ENCODE measurements at places on chromosomes 2 and 18.

- DNase-seq = no peak
These were observed 78.8 kb downstream of the TET3 start for GRCh38 chr2:74063486-74063885.

GRCh38 chr2:190802129-190802528 lies 78.5 kb upstream of the GLS start:
- DNase-seq = no peak

DNA sequence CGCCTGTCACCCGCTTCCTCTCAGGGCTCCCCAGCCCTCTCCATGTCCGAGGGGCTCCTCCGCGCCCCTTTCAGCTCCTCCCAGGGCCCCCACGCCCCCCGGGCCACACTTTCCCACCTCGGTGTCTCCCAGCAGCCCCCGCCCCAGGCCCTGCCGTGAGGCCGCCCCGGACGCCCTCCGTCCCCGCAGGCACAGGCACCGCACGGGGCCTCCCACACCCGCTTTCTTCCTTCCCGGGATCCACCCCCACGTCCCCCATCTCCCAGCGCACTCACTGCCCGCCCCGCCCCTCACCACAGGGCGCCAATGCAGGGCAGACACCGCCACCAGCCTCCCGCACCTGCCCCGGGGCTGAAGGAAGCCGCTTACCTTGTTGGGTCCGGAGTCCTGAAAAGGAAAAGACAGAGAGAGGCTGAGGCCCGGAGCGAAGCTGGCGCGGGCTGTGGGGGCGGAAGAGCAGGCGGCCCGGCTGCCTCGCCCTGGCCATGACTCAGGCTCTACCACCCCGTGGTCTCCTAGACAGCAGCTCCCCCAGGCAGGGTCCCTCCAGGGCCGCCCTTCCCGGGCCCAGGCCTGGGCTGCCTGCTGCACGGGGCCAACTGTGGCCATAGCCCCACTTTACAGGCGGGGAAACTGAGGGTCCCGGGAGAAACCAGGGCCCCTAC lies 37.7 kb downstream of the KIF1A start:
- no peak for DNase-seq

DNA sequence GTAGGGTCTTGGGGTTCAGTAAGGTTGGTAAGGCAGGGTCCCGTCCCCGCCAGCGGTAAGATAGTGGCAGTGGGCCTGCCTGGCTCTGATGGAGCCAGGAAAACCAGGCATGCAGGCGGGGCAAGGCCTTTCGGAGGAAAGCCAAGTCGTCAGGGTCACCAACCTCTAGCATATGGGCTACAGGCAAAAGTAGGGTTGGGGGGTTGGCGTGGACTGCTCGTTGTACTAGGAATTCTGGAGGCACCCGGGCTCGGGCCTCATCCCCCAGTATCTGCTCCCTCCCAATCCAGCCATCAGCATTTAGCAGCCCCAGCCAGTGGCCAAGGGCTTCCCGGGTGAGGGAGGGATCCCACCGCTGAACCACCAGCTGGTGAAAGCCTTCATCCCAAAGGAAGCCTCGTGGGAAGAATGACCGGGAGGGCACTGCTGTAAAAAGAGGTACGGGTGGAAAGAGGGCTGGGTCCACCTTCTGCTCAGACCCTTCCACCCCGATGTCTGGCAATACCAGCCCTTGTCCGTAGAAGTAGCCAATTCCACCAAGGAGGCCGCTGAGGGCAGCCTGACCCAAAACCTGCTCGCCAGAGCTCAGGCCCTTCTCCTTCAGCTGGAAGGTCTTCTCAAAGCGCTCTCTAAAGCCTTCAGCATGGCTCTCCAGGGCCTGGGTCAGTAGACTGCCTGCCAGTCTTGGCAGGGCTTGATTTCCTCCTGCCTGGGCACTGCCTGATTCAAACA lies 3.0 kb downstream of the MOGS start:
- DNase-seq = no peak

DNA sequence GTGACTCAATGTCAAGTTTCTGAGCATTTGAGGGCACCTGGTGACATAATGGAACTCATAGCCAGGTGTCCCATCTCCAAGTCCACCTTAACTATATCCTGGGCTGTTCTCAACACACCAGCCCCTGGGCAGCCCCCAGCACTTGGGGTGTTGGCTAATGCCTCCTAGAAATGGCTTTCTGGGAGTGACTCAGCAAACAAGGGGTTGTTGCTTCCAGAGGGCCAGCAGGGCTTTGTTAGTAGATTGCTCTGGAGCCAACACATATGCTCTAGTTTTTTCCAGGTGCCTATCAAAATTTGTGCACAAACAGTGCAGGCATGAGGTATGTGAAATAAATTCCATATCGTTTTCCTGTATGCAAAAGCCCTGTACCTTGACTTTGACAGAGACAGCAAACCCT lies 448.4 kb downstream of the SLC4A3 start:
- no peak for DNase-seq

DNA sequence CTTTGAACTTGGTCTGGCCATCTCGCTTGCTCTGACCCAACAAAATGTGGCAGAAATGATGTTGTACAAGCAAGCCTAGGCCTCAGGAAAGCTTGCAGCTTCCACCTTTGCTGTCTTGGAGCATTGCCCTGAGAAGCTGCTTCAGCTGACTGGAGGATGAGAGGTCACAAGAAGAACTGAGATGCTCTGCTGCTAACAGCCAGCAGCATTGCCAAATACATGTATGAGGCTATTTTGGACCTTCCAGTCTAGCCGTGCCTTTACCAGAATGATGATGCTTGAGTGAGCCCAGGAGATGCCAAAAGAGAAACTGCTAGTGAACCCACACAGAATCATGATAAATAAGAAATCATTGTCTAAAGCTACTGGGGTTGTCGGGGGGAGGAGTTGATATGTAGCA lies 13.2 kb upstream of the ITGAV start:
- DNase-seq = no peak

DNA sequence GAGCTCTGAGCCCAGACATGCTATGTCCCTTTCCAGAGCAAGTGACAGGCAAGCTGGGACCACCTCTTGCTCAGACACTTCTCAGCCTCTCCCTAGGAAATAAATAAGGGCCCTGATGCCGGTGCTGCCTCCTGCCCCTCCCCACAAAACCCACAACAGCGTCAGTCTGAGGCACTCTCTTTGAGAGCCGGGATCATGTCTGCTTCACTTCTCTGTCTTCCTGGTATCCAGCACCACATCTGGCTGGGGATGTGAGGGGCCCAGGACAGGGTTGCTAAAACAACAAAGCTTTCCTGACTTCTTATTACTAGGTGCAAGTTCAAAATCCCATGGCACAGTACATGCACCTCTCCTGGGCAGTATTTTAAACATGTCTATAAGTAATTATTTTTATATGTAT lies 103.9 kb upstream of the GLI2 start:
- no peak for DNase-seq

- DNase-seq = no peak
These were observed 701.5 kb downstream of the CBLN2 start for GRCh38 chr18:71842666-71843065.

GRCh38 chr2:60094450-60094929 lies 459.0 kb downstream of the BCL11A start:
- no peak for DNase-seq

GRCh38 chr2:123961576-123961975 lies 63.5 kb upstream of the CNTNAP5 start:
- DNase-seq = no peak

- DNase-seq = no peak
These were observed 58.4 kb downstream of the TXNL1 start for GRCh38 chr18:56580026-56580425.

- peak; percentile 64 for DNase-seq
These were observed 81.0 kb upstream of the TMEM17 start for GRCh38 chr2:62586981-62587380.

DNA sequence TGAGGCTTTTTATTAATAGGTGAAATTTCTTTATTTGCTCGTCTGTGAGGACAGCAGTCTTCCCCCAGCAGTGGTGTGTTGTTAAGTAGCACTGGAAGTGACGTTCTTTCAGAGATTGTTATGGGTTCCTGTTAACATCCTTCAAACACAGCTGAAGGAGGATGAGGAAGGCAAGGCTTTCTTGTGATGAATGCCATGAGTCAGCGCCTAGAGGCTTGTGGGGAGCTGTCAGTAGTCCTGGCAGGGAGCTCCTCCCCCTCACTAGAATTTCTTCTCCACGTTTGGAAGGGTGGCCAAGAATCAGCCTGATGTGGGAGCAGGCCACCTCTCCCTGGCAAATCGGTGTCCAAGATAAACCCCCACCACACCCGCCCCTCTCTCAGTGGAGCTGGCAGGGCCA lies 113.2 kb downstream of the ARHGEF4 start:
- no peak for DNase-seq

DNA sequence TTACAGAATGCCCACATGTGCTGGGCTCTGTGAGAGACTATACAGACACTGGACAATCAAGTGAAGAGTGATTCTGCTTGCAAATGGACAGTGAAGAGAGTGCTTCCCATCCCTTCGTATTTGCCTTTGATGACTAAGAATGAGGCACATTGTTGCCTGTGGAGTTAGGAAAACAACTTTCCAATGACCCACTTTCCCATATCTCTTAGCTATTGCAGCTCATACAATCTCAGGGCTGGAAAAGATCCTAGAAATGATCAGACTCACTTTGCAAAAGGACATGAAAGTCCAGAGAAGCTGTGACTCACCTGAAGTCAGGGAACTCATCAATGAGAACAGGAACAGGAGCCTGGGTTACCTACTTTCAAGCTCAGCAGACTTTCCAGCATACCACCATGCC lies 440.5 kb upstream of the TCF4 start:
- no peak for DNase-seq

- no peak for DNase-seq
These were observed 81.8 kb downstream of the FAM168B start for GRCh38 chr2:131011486-131011885.

Measured in GDM1 (cell line).